Stimulated activated CD8-positive, alpha-beta memory T cell treated with anti-CD3 and anti-CD28 coated beads, Interleukin-7, amount 100 ng/mL, for 24 hours (primary cell): ENCODE measurements at places on chromosomes 2 and 18.

DNA sequence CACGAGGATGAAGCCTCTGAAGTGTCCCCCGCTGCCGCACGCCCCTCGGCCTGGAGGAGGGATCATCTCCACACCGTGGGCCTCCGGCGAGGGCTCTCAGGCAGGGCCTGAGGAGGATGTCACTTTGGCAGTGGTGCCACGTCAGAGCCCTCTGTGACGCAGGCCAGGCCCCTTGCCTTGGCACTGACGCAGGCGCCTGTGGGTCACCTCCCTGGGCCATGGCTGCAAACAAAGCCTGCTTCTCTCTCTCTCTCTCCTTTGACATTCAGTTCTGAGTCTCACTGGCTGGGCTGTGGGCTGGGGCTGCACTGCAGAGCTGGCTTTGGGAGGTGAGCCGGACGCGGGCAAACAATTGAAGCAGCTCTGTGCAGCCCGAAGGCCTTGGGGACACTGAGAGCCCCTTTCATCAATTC, 273.7 kb downstream of the TWIST2 start:
- DNase-seq, result no peak

DNA sequence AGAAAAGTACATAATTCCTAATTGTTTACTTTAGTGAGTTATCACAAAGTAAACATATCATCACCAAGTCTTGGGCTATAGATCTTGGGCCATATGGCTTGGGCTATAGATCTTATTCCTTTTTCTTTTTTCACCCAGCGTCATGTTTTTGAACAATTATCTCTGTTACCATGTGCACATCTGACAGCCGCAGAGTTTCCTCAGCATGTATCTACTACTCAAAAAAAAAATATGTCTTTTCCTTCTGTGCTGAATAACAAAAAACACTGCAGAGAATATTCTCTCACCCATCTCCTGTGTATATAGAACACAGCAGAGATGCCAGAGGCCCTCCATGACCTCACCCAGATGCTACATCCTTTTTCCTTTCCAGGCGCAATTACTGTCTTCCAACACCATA, 76.2 kb upstream of the MYO3B start:
- DNase-seq, result no peak

- no peak for DNase-seq
These were observed 422.3 kb upstream of the CELF4 start for GRCh38 chr18:37987901-37988300.

DNA sequence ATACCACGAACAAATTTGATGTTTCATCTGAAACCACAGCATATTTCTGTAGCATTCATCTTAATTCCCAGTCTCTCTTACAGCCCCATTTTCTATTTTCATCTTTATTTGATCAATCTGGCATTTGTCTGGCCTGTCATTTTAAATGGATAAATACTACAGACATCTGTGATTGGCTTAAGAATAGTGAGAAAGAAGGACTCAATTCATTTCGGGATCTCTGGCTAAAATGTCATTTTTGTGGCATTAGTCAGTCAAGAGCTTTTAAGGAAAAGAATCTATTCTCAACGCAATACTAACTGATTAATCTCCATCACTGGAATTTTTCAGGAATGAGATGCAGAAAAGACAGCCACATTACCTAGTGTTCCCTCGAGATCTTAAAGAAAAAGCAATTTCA, 585.9 kb downstream of the IRS1 start:
- no peak for DNase-seq
